Stimulated activated CD4-positive, alpha-beta T cell treated with anti-CD3 and anti-CD28 coated beads, Interleukin-1b, Interleukin-23, amount 100 ng/mL, for 1 hour (primary cell): ENCODE measurements at places on chromosomes 4 and X.

- no peak for DNase-seq
Observed at GRCh38 chrX:486325-486724, 99.6 kb upstream of the PPP2R3B start.

GRCh38 chr4:7307394-7308099 is 115.2 kb downstream of the SORCS2 start:
- no peak for DNase-seq

DNA sequence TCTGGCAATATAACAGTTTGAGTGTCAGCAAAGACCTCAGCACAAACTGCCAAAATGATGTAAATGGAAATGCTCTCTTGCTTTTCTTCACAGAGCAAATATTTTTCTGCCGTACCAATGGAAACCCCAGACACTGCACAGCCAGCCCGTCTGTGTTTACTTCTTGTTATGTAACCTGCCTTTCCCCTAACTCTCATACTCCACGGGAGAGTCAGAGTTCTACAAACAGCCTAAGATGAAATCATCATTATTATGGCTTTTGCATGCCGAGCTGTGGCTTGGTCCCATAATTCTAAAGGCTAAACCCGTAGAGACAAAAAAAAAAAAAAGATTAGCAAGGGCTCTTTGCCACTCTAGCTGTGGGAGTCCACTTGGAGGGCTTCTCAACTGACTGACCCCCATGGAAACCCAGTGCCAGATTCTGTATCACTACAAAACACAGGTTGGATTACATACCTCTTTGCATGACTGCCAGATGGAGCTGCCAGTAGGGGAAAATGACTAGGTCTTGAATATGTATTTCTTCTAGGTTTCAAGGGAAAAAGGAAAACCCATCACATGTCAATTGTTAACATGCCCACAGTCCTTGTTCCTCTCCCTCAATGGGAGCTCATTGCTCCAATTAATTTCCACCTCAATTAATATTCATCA is 197.2 kb upstream of the CNKSR2 start:
- no peak for DNase-seq

- no peak for DNase-seq
Observed at GRCh38 chrX:143663755-143664154, 27.9 kb upstream of the SLITRK4 start.

DNA sequence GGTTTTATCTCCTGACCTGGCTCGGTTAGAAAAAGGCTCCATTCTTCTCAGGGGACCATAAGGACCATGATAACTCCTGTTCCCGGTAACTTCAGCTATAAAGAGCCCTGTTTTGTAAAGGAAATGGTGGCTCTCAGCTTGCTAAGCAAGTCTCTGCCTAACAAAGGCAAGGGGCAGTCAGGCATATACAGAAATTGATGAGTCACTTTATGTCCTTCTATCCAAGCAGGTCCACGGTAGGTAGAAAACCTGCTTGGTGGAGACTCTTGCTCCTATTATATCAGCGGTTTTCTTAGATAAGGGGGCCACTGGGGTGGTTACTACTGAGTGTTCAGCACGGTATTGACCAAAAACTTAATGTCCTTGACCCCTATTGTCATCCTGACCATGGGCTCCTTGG is 203.0 kb upstream of the KLF8 start:
- DNase-seq = no peak

- no peak for DNase-seq
Observed at GRCh38 chrX:16451334-16451733, 198.6 kb upstream of the S100G start.

GRCh38 chr4:75494563-75494962 is 19.6 kb downstream of the RCHY1 start:
- no peak for DNase-seq

DNA sequence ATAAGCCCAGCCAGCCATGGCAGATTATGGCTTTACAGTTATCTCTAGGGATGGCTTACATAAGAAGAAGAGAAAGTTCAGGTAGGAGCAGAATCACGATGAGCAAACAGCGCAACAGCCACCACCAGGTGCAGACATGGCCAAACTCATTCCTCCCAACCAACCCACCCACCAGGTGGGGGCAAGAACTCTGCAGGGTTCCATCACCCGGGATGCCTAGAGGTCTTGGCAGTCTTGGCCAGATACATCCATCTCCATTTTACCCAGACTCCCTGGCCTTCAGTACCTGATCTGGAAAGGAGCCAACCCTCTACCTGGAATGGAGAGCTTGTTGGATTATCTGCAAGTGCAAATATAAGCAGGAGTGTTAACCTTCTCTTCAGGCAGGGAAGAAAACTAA is 7.5 kb downstream of the TSC22D3 start:
- DNase-seq = no peak

DNA sequence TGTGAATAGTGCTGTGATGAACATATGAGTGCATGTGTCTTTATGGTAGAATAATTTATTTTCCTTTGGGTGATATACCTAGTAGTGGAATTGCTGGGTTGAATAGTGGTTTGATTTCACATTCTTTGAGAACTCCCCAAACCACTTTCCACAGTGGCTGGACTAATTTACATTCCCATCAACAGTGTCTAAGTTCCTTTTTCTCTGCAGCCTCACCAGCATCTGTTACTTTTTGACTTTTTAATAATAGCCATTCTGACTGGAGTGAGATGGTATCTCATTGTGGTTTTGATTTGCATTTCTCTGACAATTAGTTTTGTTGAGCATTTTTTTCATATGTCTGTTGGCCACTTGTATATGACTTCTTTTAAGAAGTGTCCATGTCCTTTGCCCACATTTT is 29.1 kb downstream of the JADE3 start:
- DNase-seq = no peak

DNA sequence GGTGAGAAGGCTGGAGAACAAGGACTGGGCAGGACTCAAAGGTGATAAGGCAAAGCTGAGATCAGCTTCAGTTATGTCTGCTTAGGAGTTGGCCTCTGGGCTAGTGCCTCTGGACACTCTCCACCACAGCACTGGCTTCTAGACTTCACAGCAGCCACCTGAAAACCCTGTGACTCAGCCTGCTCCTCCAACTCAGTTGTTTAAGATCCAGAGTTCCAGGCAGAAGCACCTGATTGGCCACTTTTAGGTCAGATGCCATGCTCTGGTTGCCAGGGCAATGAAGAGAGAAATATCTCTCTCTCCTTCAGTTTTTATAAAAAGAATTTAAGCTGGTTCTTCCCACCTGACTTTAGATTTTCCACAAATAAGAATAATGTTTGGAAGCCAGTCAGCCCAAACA is 47.9 kb upstream of the BLTP1 start:
- no peak for DNase-seq

DNA sequence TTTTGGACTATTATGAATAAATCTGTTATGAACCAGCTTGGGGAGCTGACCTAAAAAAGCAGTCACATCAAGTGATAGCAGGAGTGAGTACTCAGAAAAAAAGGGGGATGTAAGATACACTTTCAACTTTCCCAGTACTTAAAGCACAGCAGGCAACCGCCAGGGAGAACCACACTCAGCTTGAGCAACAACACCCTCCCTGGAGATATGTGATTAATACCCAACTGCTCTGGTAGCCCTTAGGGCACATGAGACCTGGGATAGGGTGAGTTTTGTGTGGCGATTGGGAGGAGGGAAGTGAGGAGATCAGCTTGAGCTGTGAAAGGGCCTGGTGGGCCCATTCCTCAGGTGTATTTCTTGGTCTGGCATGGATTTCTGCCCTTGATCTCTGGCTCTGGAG is 220.3 kb upstream of the SFRP2 start:
- no peak for DNase-seq

DNA sequence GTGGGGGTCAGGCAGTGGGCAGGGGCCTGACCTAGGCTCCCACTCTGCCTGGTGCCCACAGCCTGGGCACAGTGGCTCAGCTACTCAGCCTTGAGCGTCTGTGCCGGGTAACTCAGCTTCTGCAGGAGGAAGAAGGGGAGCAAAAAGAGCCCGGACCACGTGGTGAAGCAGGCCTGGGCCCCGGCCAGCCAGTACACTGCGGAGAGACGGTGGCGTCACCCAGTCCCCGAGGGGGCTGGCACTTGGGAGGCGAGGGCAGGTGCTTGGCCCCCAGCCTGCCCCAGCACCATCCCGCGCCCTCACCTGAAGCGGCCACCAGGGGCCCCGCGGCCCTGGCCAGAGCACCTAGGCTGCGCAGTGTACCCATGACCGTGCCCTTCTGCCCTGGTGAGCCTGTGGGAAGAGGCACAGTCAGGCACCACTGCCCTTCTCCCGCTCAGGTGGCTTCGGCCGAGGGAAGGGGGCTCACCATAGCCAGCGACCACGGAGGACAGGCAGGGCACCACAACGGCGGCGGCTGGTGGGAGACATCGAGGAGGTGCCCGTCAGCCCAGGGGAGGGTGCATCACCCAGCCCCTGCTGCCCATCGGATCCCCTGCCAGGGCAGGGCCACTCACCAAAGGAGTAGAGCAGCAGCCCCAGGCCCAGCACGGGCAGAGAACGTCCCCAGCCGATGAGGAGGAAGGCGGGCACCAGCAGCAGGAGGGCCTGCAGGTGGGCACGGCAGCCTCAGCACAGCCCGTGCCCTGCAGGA is 32.3 kb downstream of the NOP14 start:
- no peak for DNase-seq

DNA sequence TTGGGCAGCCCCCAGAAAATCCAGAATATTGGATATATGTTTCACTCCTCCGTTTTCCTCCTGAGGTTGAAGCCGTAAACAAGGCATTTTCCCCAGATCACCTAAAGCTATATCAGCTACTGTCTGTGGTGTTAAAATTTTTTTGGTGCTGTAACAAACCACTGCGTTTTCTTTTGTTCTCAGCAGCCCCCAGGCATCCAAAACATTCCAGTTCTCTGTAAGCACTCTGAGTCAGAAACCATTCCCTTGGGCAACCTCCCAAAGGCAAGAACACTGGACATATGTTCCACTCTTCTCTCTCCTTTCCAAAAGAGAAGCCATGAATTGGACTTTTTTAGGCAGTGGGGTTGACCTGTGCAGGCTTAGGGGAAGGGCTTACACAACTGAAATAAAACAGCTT is 310.9 kb downstream of the MID1IP1 start:
- DNase-seq = no peak

GRCh38 chrX:66233209-66233608 is 69.2 kb downstream of the HEPH start:
- no peak for DNase-seq

- no peak for DNase-seq
Observed at GRCh38 chr4:54574500-54574899, 83.3 kb upstream of the KIT start.

DNA sequence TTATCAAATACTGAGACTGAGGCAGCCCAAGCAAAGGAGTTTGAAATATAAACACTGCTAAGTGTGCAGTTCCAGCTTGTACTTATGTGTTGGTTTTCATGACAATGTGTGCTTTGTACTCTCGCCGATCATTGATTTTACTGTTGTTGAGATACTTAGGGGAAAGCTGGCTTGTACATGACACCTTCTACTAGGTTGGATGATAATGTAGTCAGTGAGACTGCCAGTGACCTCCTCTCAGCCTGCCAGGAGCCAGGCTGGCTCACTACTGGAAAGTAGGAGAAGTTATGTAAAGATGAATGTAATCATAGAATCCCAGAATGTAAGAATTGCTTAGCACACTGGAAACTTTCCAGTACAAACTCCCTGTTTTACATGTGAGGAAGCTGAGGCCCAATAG is 132.0 kb downstream of the AFF2 start:
- DNase-seq = no peak

- no peak for DNase-seq
Observed at GRCh38 chr4:24656906-24657305, 72.6 kb upstream of the DHX15 start.

GRCh38 chr4:155106629-155107028 is 101.8 kb upstream of the NPY2R start:
- no peak for DNase-seq

DNA sequence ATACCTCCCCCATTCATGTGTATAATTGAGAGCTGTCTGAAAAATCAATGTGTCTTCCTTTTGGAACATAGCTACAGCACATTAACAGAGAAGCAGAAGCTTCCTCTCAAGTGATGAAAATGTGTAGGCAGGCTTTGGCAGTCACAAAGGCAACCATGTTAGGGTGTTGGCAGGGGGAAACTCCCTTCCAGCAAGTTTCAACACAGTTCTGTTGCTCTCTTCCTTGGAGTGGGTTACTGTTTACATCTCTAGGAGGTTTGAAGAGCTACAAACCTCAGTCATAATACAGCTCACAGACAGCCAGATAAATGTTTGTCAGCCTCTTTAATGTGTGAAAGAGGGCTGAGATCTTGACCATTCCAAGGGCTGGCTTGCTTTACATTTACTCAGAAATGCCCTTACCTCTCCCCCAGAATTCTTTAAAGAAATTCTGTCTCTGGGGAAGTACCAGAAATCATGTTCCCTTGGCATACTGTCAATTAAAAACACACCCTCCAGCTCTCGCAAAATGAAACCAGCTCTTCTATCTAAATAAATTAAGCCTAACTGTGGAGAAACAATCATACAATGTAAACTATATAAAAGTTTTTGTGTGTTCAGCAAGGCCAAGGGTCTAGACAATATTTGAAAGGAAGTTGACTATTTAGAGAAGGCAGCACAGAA is 18.9 kb downstream of the ZBTB33 start:
- no peak for DNase-seq

GRCh38 chrX:119082278-119082677 is 9.5 kb downstream of the CT47C1 start:
- DNase-seq = no peak

DNA sequence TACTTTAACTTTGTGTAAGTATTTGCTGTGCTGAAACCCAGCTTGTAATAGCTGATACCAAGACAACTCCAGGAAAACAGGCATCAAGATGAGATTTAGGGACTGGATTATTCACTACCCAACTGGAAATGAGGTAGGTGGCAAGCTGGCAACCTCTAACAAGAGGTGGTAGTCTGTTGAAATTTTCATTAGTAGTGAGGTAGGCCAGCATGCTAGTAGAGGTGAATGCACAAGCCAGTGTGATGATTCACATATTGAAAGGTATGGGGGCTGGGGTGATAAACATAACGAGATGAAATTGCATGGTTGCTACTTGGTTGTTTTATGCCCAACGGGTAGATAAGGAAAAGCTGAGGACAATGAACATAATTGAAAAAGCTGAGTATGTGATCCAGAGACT is 8.5 kb upstream of the TMPRSS11D start:
- no peak for DNase-seq
